HS-27A (cell line): ENCODE measurements at places on chromosomes 7 and 10.
A peak's percentile ranks its signal among the peaks of the same experiment; 100 is the strongest.

DNA sequence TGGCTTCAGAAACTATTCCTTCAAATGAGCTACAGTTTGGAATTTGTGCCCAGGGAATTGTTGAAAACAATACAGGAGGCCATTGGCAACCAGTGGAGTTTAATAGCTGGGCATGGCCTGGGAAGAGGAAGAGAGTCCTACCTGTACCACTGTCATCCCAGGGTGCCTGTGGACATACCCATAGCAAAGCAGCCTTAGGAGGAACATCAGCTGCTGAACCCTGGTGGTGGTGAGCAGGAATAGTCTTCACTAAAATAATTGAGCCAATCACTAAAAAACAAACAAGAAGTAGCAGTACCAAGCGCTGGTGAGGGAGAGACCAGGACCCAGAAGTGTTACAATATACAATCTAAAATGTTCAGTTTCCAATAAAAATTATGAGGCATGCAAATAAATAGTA is 14.5 kb downstream of the IGFBP1 start:
- no peak for DNase-seq

DNA sequence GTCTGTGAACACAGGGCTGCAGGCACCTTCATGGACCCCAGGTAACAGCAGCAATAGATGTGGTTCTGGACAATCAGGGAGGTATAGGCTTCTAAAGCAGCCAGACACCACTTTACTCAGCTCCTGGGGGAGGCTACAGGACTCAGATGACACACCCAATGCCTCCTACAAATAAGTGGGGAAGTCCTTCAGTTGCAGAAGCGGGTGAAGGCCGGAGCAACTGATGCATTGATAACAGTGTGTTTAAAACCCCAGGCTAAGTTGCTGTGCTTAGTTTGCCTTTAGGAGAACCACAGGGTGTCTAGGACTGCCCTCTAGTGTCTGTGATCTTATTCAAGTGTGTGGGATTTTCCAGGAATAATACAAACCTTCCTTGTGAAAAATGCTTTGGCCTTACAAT is 5.9 kb upstream of the ITGA8 start:
- no peak for DNase-seq

DNA sequence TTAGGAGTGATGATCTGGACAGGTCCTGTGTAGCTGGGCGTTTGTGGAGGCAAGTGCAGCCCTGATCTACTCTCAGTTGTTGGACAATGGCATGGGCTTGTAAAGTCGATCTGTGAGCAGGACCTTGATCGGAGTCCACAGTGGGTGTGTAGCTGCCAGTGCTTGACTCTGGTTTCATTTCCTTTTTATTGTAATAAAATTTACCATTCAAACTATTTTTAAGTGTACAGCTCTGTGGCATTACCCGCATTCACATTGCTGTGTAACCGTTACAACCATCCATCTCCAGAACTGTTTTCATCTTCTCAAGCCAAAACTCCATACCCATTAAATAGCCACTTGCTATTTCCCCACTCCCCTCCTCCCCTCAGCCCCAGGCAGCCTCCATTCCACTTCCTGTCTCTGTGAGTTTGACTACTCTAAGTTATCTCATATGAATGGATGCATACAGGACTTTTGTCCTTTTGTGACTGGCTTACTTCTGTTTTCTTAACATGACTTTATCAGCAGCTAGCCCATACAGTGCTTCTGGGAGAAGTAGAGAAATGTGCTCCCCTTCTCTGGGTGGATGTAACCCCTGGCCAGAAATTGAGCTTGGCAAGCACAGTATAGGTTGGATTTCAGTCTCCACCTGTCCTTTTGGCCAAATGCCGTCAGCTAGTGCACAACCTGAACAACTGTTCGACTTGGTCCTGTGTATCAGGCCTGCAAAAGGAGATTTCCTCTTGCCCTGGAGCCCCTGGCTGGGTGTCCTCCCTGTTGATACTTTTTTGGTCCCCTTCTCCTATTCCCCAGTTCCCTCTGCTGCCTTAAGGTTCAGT is 180.0 kb downstream of the LRMDA start:
- no peak for DNase-seq

- DNase-seq, result no peak
These were observed 6.5 kb downstream of the ZNF438 start for GRCh38 chr10:31025142-31025541.

DNA sequence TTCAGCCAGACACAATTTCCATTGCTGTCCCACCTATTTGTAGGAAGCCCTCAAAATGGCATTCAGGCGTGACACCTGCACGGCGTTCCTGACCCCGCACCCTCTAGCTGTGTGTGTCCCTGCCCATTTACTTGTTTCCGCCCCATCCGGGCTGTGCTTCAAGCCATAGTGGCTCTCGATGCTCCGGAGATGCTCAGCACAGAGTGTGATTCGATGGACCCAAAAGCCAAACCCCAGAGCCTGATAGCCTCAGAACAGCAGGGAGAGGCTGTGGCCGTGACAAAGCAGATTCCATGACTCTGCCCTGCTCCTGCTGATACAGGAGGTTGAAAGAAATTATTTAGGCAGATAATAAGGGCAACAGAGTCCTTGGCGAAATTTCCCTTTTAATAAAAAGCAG is 13.4 kb downstream of the BUD31 start:
- no peak for DNase-seq

- no peak for DNase-seq
These were observed 241.5 kb upstream of the PTER start for GRCh38 chr10:16195178-16195769.

DNA sequence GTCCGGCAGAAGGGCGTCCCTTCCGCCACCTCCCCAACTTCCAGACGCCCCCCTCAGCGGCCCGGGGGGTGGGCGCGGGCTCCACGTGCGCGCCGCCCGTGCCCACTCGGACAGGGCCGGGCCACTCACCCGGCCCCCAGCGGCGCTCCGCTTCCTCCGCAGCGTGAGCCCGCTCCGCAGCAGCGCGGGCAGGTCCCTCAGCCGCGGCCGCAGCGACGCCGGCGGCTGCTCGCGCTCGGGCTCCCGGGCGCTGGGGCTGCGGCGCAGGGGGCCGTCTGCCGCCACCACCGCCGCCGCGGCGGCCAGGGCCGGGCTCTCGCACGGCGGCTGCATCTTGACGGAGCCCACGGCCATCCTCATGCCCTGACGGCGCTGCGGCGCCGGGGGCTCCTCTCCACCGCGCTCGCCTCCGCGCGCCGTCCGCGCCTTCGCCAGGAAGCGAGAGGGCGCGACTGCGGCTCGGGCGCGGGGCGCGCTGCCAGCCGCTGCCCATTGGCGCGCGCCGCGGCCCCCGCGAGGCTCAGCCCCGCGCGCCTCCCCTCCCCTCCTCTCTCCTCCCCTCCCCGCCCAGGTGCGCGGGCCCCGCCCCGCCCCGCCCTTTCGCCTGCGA is at the start of gene RAPGEF5:
TSS of gene RAPGEF5 (minus strand) at position 454 of the 610 bp plus-strand sequence. CDS start at position 360, 94 bp downstream.
- no peak for DNase-seq

DNA sequence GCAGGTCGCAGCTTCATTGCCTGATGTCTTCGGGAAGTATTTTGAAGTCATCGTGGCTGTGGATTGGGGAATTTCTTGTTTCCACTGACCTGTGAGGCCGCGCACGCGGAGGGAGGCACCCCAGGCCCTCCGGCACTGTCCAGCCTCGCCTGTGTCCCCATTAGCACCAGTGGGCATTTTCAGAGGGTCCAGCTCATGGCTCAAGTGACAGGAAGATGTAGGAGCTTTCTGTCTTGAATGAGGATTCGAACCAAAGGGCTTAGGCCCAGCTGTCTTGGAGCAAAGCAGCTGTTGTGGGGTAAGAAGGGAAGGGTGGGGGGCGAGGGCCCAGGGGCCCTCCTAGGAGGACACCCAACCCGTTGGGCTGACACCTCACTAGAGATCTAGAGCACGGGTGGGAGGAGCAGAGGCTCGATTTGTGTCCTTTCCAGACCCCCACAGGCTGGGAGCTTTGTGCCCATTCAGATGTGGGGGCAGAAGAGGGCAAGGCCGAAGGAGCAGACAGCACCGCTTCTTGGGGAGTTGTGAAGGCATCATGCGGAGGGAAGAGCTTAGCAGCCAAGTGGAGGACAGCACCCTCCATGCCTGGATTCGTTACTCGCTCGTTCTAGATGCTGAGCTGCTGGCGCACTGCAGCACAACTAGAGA is 914 bp downstream of the ZNF37A start:
- peak; percentile 0 for DNase-seq

GRCh38 chr7:117011419-117012260 is 58.3 kb downstream of the ST7 start:
- no peak for DNase-seq

DNA sequence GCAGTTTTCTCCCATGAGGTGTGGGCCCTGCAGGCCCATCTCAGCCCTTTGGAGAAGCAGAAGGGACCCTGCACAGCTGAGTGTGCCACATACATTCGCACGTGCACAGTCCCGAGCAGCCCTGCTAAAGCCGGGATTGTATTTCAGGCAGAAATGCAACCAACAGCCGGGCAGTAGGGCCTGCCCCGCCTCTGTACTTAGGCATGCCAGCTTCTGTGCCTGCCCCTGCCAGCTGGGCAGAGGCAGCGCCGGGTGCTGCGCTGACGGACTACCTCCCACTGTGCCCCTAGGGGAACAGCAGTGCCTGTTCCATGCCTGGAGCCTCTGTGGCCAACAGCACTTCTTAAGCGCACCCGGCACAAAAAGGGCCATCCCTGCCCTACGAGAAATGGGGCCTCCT is 170.3 kb downstream of the NEURL1 start:
- DNase-seq, result no peak

DNA sequence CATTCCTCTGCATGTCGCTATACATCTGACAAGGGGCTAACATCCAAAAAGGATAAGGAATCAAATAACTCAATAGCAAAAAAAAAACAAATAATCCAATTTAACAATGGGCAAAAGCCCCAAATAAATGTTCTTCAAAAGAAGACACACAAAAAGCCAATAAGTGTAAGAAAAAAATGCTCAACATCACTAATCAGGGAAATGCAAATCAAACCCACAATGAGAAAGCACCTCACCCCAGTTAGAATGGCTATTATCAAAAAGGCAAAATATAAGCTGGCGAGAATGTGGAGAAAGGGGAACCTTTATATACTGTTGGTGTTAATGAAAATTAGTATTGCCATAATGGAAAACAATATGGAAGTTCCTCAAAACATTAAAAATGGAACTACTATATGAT is 14.3 kb downstream of the ARHGAP12 start:
- DNase-seq, result no peak

DNA sequence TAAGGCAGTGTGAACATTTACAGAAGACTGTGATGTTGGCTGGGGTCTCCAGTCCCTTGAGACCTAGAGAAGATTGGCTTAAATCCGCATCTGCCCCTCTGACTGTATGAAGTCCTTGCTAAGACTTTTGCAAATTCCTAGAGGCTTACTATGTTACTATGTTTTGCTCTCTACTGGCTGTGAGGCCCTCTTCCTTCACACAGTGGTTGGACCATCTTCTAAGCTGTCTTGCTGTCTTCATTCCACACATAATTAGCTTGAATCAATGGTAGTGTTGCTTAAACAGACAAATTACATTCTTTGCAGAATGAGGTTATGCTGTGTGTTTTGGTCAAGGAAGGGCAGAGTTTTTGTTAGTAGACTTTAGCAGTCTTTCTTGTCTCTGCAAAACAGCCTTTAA is 658.0 kb downstream of the TYW1 start:
- no peak for DNase-seq

DNA sequence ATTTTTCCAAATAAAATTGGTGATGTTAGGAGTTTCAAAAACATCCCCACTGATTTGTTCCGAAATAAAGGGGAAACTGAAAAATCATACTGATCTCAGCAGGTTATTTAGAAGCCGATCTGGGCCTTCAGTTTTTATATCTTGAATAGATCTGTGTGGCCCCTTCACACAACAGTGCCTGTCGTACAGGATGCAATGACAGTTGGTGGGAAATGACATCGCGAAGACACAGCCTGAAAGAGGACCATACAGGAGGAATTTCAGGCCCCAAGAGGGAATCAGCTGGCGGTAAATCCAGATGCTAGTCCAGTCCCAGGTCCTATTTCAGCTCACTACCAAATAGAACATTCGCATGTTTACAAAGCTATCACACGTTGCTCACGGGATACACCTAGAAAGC is 3.0 kb downstream of the H2BK1 start:
- DNase-seq, result no peak

GRCh38 chr7:79461660-79462059 is 8.2 kb upstream of the MAGI2 start:
- no peak for DNase-seq

GRCh38 chr7:33650828-33651227 is 254.5 kb upstream of the BMPER start:
- DNase-seq, result no peak

GRCh38 chr7:98713165-98713810 is 96.2 kb downstream of the NPTX2 start:
- DNase-seq, result no peak

DNA sequence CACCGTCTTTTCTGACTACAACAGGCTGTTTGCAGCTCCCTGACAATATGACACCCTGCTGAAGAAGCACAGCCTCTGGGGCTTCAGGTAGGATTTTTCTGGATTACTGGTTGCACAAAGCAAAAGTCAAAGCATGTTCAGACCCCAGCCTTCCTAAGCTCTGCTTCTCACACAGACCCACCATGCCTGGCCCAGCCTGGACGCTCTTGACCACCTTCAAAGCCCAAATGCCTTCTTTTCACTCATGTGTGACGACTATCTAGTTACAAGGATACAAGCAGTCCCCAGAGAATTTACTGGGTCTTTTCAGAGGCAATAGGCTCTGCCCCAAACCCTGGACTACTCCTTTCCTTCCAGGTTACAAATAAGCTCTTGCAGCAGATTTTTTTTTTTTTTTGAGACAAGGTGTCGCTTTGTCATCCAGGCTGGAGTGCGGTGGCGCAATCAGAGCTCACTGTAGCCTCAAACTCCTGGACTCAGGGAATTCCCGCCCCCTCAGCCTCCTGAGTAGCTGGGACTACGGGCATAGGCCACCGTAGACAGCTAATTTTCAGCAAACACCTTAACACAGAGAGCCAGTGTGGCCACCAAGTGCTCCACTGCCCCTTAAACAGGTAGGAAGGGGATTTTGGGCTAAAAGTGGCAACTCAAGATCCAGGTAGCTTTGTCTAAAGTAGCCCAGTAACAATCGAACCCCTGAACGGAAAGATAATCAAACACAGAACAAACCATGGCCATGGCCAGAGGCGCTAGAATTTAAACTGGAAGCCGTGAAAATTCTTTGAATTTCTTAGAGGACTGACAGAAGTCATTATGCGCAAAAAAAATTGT is 16.2 kb downstream of the SVIL start:
- no peak for DNase-seq

DNA sequence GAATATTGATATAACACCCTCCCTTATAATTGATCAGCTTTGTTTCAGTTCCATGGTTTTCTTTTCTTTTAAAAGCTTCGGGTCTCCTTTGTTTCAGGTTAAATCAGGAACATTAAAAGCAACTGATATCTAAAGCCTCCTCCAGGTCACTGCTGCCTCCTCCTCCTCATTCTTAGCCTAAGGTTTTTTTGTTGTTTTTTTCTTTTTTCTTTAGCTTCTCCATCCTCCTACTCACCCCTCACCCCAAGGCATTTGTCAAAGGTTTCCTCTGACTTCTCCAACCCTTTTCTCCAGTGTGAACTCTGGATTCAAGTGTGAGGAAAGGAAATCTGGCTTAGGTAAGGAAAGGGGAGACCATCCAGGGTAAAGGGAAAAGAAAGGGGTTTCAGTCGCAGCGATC is 420.2 kb upstream of the NFE2L3 start:
- no peak for DNase-seq

GRCh38 chr7:77579797-77580196 is 42.7 kb downstream of the PTPN12 start:
- no peak for DNase-seq
